ENCODE measurements at places on chromosomes 2 and 18.

DNA sequence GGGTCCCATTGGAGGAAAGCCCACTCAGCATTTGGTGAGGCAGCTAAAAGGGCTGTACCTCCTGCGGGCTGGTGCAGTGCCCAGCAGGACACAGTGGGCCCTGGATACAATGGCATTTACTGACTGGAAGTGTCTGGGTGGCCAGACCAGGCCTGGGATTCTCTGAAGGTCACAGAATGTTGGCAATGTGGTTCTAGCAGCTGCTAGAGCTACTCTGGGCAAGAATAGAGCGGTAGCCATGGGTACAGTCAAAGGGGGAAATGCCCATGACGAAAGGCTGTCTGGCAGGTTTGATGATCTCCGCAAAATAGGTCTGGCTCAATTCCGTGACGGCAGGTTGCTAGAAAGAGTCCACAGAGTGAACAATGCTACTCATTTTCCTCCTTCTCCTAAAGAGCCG lies 241.8 kb downstream of the AFF3 start:
- no peak for DNase-seq

- DNase-seq: no peak
Observed at GRCh38 chr18:53625997-53626599, 598.4 kb downstream of the MBD2 start.

DNA sequence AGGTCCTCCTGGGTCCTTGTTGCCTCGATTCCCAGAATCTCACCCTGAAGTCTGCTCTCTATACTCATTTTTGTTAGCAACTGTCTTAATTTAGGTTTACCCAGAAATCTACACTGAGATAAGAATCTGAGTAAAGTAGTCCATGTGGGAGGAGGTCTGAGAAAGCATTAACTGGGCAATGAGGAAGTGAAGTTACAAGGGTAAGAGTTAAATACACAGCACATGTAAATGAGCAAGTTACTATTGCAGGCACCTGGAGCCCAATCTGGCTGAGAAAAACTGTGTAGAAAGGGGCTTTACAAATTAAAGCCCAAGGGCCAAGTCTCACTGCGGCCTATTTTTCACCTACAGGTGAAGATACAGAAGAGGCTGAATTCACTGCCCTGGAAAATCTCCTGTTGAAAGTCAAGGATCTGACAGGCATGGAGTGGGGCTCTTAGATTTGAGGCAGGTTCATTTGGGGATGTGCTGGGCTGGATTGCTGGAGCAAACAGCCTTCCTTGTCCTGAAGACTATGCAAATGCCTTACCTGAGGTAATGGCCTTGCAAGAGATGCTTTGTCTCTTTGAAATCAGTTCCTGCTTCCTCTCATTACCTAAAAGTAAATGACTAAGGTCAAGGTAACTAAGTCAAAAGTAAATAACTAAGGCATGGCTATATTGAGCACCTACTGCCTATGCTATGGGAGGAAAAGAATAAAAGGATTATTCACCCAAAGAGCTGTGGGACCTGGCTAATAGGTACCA lies 84.4 kb upstream of the DYNAP start:
- DNase-seq: no peak

GRCh38 chr2:39227628-39228412 lies 15.9 kb downstream of the CDKL4 start:
- DNase-seq: peak; percentile 74
